ENCODE measurements at places on chromosomes 7 and 10.

DNA sequence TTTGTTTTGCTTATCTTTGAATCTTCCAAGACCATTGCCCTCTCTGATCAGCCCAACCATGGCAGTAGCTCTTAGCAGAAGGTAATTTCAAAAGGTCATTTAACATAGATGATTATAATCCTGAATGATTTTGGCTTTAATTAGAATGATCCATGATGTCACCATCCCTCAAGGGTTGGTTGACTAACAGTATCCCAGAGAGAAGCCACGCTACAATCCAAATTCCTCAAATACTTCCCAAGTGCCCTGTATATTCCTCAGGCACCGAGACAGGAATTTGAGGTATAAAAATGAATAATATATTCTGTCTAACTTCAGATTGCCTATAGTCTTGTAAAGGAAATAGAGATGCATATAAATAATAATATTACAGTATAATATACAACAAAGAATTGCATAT lies 42.1 kb upstream of the TMEM196 start:
- H3K4me1 ChIP-seq, result no peaks in the 10 kb centered on the region
- H3K4me3 ChIP-seq, result no peak overlapping the region

GRCh38 chr7:67619175-67619574 lies 622.5 kb downstream of the TYW1 start:
- H3K4me3 ChIP-seq, result no peak overlapping the region
- H3K27ac ChIP-seq, result no peak overlapping the region
- DNase-seq, result no peak

GRCh38 chr10:16423599-16423998 lies 13.2 kb upstream of the PTER start:
- no peaks in the 10 kb centered on the region for H3K4me1 ChIP-seq
- no peak for DNase-seq
- no peaks in the 10 kb centered on the region for H3K27me3 ChIP-seq
- no peak overlapping the region for H3K4me3 ChIP-seq
- no peaks in the 10 kb centered on the region for H3K36me3 ChIP-seq

DNA sequence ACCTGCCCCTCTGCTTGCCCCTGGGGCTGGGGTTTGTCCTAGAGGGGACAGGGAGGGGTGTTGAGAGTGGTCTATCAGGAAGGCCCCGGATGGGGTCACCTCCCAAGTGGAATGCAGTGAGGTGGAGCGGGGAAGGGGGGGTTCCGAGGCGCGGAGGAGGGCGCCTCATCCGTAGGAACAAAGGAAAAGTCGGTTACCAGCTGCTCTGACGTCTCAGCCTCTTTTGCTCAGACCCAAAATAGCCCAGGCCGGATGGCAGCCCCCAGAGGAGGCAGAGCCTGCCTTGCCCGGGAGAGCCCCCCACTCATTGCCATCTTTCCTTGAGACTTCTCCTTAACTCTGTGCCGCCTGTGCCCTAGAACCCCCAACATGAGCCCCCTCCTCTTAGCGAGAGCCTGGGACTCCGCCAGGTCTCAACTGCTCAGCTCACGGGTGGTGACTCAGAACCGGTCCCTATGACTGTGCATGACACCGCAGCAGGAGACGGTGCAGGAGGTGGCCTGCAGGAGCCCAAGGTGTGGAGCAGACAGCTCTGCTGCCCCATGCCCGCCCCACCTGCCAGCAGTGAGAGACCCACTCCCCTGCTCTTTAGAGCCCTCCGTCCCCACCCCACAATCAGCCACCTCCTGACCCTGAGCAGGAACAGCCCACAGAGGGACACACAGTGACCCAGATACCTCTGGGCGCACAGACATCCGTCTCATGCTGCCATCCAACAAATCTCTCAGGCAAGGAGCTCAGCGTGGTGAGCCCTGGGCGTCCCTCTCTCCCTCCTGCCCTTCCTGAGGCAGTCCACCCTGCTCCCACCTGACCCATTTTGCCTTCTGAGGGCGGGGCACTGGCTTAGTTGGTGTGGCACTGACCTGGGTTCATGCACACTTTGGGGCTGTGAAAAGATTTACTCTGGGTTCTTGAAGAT lies 13.1 kb downstream of the STX1A start:
- H3K4me1 ChIP-seq, result peaks cover 14% of the 10 kb centered on the region
- no peak overlapping the region for H3K4me3 ChIP-seq
- H3K27ac ChIP-seq, result no peak overlapping the region
- H3K27me3 ChIP-seq, result no peaks in the 10 kb centered on the region

GRCh38 chr10:45441239-45442190 lies 67.5 kb downstream of the ALOX5 start:
- H3K27me3 ChIP-seq, result no peaks in the 10 kb centered on the region
- H3K36me3 ChIP-seq, result no peaks in the 10 kb centered on the region
- no peaks in the 10 kb centered on the region for H3K4me1 ChIP-seq
- no peak overlapping the region for H3K4me3 ChIP-seq
- no peak overlapping the region for H3K27ac ChIP-seq
- DNase-seq, result no peak

- no peaks in the 10 kb centered on the region for H3K4me1 ChIP-seq
- H3K27ac ChIP-seq, result no peak overlapping the region
- DNase-seq, result no peak
- no peaks in the 10 kb centered on the region for H3K27me3 ChIP-seq
These were observed 51.5 kb downstream of the LAMB4 start for GRCh38 chr7:108078691-108079090.

DNA sequence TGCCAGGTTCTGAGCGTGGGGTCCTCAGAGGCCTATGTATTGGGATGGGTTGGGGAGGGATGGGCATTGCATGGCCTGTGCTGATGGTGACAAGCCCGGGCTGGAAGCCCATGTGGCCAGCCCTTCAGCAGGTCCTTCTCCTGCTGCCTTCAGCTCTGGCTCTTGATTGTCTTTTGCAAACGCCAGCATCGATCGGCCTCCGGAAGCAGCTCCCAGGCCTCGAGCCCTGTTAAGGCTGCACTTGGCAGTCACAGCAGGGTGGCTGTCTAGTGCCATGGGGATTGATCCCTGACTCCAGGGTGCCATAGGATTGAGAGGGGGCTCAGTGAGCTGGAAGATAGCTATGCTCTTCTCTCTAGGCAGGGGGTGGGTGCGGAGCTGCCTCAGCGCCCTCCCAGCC lies 51.4 kb downstream of the CDH23 start:
- H3K4me3 ChIP-seq, result no peak overlapping the region
- H3K4me1 ChIP-seq, result peaks cover 3% of the 10 kb centered on the region
- H3K36me3 ChIP-seq, result no peaks in the 10 kb centered on the region
- no peak for DNase-seq
- H3K27me3 ChIP-seq, result no peaks in the 10 kb centered on the region

- DNase-seq, result peak; percentile 26
- H3K4me1 ChIP-seq, result peaks cover 40% of the 10 kb centered on the region
These were observed 108.5 kb upstream of the ANLN start for GRCh38 chr7:36280840-36281812.

DNA sequence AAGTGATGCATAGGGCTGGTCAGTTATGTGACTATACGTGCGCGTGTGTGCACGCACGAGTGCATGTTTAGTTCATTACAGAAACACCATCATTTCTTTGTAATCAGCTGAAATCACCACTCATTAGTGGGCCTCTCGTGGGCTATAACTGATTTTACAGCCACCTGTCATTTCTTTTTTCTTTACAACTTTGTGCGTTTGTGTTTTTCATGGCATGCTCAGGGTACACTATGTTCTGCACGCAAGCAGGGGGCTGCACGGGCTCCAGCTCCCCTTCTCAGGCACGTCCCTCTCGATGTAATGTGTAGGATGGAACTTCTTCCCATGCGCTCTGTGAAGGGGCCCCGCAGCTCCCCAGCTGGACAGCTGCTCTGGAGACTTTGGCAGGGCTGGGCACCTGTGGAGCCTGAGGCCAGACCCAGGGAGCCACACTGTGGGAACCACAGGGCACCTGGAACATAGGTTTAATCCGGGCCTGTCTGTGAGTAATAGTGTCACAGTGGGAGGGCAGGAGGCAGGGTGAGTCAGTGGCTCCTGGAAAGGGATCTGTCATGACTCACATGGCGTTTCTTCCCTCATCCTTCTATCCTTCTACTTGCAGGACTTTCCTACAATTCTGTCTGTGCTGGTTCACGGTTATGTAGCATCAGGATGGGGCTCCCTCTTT lies 4.9 kb downstream of the GCK start:
- H3K36me3 ChIP-seq, result no peaks in the 10 kb centered on the region
- no peak for DNase-seq
- no peaks in the 10 kb centered on the region for H3K4me1 ChIP-seq
- no peaks in the 10 kb centered on the region for H3K27me3 ChIP-seq
- no peak overlapping the region for H3K27ac ChIP-seq

DNA sequence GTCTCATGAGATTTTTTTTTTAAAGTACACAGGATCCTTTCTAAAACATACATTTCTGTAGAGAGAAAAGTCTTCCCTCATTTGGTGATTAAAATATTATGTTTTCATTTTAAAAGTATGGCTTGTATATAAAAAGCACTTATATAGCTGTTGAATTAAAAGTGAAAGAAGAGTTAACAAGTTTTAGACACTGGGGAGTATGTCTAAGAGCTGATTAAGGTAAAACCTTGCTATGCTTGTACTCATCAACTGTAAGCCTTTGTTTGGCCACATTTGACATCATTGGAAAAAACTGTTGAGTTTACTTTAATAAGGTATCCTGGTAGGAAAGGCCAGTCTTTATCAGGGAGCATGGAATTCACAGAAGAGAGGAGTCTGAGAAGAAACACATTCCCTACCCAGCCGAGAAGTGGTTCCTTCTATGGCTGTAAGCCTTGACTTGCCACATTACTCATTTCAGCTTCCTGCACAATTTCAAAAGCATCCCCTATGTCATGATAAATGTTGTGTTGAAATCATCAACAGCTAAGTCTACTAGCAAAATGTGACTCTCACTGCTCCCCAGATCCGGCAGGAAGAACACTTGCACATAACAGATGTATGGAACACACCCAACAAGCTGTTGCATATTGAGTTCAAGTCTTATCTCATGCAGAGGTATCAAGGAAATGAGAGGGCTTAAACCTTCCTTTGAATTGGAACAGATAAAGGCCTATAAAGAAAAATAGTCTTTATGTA lies 171.8 kb upstream of the CDK1 start:
- no peaks in the 10 kb centered on the region for H3K36me3 ChIP-seq
- no peak overlapping the region for H3K4me3 ChIP-seq
- DNase-seq, result no peak
- H3K27ac ChIP-seq, result no peak overlapping the region
- no peaks in the 10 kb centered on the region for H3K27me3 ChIP-seq
- no peaks in the 10 kb centered on the region for H3K4me1 ChIP-seq

- no peak overlapping the region for H3K27ac ChIP-seq
- H3K4me1 ChIP-seq, result no peaks in the 10 kb centered on the region
- H3K36me3 ChIP-seq, result no peaks in the 10 kb centered on the region
- no peak for DNase-seq
These were observed 185.9 kb downstream of the RAB11FIP2 start for GRCh38 chr10:117860823-117861222.

DNA sequence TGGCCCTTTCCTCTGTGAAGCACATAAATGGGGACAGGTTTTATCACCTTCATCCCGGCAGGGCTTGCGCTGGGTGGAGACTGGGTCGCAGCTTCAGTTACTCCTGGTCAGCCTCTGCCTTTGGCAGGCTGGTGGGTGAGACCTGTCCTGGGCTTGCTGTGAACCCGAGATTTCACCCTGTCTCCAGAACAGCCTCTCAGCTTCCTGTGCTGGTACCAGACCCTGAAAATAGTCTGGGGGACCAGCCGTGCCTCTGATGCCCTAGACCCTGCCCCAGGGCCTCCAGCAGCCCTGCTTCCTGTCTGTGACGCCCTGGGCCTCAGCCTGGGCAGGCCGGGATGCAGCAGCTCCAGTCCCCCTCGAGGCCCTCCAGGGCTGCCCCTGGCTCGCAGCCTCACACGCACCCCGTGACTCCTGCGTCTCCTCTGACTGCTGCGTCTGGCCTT lies 13.2 kb upstream of the PWWP2B start:
- H3K4me1 ChIP-seq, result peaks cover 21% of the 10 kb centered on the region
- DNase-seq, result no peak
- no peak overlapping the region for H3K4me3 ChIP-seq
- no peak overlapping the region for H3K27ac ChIP-seq
- H3K36me3 ChIP-seq, result no peaks in the 10 kb centered on the region

GRCh38 chr10:86372784-86373239 lies 6.2 kb upstream of the GRID1 start:
- H3K27me3 ChIP-seq, result peaks cover 21% of the 10 kb centered on the region
- no peak overlapping the region for H3K27ac ChIP-seq
- H3K36me3 ChIP-seq, result no peaks in the 10 kb centered on the region
- DNase-seq, result no peak
- H3K4me1 ChIP-seq, result peaks cover 5% of the 10 kb centered on the region

GRCh38 chr7:39741942-39742623 lies 118.7 kb downstream of the RALA start:
- H3K4me1 ChIP-seq, result no peaks in the 10 kb centered on the region
- H3K27ac ChIP-seq, result no peak overlapping the region
- no peaks in the 10 kb centered on the region for H3K27me3 ChIP-seq
- H3K4me3 ChIP-seq, result no peak overlapping the region
- DNase-seq, result peak; percentile 19

- no peak for DNase-seq
- H3K4me3 ChIP-seq, result no peak overlapping the region
- H3K27me3 ChIP-seq, result no peaks in the 10 kb centered on the region
- H3K36me3 ChIP-seq, result no peaks in the 10 kb centered on the region
These were observed 19.4 kb downstream of the HIPK2 start for GRCh38 chr7:139758388-139758787.

DNA sequence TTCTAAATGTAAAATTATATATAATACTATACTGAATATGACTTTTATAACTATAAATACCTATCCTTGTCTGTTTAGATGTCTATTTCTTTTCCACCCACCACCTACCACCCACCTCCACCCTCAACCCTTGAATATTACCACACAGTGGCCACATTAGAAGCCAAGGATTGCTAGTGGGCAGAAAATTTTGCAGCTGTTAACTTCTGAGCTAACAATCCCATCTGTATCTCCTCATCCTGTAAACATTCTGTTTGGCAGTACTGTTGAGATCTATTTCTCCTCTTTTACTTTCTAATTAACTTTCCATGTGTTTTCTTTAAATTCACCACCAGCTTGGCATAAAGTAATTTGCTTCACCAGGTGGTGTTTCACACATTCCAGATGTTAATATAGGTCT lies 281.1 kb upstream of the BMPER start:
- H3K36me3 ChIP-seq, result no peaks in the 10 kb centered on the region
- no peaks in the 10 kb centered on the region for H3K27me3 ChIP-seq
- H3K27ac ChIP-seq, result no peak overlapping the region
- no peak overlapping the region for H3K4me3 ChIP-seq

GRCh38 chr7:25752967-25753791 lies 398.8 kb upstream of the NFE2L3 start:
- no peaks in the 10 kb centered on the region for H3K27me3 ChIP-seq
- no peaks in the 10 kb centered on the region for H3K4me1 ChIP-seq
- H3K4me3 ChIP-seq, result no peak overlapping the region

- H3K4me3 ChIP-seq, result no peak overlapping the region
- no peak for DNase-seq
- H3K27me3 ChIP-seq, result no peaks in the 10 kb centered on the region
- no peaks in the 10 kb centered on the region for H3K36me3 ChIP-seq
- no peaks in the 10 kb centered on the region for H3K4me1 ChIP-seq
These were observed 22.5 kb downstream of the CAV1 start for GRCh38 chr7:116547347-116547746.

- no peaks in the 10 kb centered on the region for H3K4me1 ChIP-seq
- DNase-seq, result no peak
- no peaks in the 10 kb centered on the region for H3K36me3 ChIP-seq
- H3K27me3 ChIP-seq, result no peaks in the 10 kb centered on the region
These were observed 25.8 kb upstream of the FAM13C start for GRCh38 chr10:59387951-59388670.

Data from natural killer cell (primary cell).